ENCODE measurements at places on chromosomes 2 and 18.

GRCh38 chr2:128501700-128502099, 183.0 kb upstream of the HS6ST1 start:
- DNase-seq: no peak

- DNase-seq: peak; percentile 47
Measured at GRCh38 chr2:98374958-98375570, 28.8 kb downstream of the CNGA3 start.

GRCh38 chr2:50263728-50264127, 768.2 kb downstream of the NRXN1 start:
- DNase-seq: no peak

- no peak for DNase-seq
Measured at GRCh38 chr18:32846896-32847295, 74.1 kb upstream of the KLHL14 start.

DNA sequence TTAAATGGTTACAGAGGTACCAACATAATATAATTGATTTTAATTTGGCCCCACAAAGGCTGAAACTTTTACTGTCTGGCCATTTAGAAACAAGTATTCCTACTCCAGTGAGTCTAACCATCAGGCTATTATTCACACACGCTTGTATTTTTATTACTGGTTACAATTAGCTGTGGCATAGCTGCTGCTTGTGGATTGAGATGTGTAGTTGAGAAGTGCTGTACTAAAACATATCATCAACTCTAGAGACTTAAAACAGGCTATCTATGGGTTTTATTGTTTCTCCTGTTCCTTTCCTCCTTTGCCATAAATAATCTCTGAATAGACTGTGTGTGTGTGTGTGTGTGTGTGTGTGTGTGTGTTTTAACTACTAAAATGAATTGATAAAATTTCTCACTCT, 530.2 kb downstream of the CCDC85A start:
- no peak for DNase-seq

GRCh38 chr2:161250864-161251436, 57.3 kb upstream of the PSMD14 start:
- DNase-seq: peak; percentile 86

GRCh38 chr2:24771061-24771460, 22.1 kb downstream of the PTRHD1 start:
- no peak for DNase-seq

DNA sequence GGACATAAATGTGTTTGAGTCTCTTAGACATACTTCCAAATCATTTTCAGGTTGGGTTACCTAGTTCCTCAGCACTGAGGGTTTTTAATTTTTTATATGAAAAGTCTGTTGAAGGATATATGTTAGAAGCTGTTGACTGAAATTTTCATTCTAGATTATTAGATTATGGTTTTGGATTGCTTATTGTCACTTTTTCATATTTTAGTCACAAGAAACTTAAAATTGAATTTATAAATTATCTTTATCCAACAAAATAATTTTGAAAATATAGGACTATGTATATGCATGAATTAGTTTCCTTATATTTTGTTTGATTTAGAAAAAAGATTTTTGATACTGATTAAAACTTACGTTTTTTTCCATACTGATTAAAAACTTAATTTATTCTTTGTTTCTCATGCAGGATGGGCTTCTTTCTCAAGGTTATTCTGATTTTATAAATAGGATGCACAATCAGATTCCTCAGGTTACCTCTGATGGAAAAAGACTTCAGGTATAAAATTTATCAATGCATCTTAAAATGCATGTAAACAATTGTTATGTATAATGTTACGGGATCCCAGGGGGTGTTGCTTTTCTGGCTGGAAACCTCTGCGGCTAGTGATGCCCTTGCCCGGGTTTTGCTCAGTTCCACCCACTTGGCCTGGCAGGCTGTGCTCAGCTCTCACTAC, 26.2 kb downstream of the DDX1 start:
- DNase-seq: no peak

- no peak for DNase-seq
Measured at GRCh38 chr2:161165266-161165665, 5.0 kb downstream of the TANK start.

DNA sequence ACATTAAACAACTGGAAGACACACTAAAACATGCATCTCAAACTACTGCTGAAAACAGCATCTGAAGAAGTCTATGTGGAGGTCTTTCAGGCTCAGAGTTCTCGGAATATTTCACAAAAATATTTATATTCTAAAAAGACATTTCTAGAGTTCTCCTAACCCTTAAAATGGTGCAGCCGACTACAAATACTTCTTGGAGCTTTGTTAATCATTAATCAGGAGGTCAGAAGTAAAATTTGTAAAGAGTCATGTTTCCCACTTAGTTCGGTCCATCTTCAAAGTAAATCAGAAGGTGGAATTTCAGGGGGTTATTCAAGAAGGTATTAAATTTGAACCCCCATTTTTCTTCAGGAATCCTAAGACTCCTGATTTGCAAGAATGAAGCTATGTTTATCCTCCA, 72.7 kb downstream of the FAM228A start:
- DNase-seq: no peak

DNA sequence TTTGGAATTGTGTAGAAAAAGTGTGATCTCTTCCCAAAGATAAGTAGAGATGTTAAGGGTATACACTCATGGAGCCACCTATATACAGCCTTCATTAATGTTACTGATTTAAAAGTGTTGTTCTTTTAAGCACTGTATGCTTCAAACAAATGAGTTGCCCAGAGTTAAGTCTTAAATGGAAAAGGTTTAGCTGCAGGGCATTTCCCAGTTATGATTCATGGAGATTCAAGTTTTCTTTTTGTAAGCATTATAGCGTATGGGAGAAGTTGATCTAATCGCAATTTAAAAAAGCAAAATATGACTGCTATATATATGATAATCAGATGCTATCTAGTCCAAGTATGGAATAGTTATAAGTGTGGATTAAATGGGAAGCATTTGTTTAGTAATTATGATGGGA, 4.8 kb downstream of the PDK1 start:
- DNase-seq: no peak

GRCh38 chr2:207434306-207434705, 95.5 kb upstream of the CREB1 start:
- DNase-seq: peak; percentile 80

- no peak for DNase-seq
Measured at GRCh38 chr2:29700560-29700959, 220.8 kb downstream of the ALK start.

DNA sequence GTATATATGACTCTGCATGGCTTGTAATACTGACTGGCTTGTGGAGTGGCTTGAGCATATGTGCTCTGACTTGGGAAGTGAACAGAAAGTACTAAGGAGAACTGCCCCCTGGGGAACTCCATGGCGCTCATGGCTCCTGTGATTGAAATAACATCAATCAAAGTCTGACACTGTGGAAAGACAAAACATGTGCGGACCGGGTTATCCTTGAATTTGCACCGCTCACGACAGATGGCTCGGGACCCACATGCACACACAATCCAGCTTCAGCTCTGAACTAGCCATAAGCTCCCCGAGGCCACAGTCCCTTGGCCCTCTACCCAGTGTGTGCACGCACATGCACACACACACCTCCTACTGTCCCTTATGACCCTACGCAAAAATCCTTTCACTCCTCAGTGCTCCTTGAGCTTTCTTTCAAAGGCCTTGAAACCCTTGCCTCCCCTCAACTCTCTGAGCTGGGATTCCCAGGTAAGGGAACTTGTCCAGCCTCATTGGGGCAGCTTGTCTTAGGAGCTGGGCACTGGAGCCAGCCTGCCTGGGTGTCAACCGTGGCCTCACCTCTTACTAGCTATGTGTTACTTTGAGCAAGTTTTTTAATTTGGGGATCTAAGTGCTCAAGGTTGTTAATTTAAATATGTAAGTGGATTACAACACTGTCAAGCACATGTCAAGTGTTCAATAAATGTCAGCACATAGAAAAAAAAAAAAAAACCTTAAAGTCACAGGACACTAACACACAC, 43.6 kb downstream of the MRPS5 start:
- no peak for DNase-seq

DNA sequence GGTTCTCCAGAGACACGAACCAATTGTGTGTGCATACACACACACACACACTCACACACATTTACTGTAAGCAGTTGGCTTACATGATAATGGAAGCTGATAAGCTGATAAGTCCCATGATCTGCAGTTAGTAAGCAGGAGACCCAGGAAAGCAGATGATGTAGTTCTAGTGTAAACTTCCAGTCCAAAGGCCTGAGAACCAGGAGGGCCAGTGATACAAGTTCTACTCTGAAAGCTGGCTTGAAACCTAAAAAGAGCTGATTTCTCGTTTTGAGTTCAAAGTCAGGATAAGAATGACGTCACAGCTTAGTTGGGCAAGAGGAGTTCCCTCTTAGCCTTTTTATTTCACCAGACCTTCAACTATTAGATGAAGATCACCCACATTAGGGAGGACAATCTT, 558.8 kb upstream of the PIK3C3 start:
- no peak for DNase-seq

DNA sequence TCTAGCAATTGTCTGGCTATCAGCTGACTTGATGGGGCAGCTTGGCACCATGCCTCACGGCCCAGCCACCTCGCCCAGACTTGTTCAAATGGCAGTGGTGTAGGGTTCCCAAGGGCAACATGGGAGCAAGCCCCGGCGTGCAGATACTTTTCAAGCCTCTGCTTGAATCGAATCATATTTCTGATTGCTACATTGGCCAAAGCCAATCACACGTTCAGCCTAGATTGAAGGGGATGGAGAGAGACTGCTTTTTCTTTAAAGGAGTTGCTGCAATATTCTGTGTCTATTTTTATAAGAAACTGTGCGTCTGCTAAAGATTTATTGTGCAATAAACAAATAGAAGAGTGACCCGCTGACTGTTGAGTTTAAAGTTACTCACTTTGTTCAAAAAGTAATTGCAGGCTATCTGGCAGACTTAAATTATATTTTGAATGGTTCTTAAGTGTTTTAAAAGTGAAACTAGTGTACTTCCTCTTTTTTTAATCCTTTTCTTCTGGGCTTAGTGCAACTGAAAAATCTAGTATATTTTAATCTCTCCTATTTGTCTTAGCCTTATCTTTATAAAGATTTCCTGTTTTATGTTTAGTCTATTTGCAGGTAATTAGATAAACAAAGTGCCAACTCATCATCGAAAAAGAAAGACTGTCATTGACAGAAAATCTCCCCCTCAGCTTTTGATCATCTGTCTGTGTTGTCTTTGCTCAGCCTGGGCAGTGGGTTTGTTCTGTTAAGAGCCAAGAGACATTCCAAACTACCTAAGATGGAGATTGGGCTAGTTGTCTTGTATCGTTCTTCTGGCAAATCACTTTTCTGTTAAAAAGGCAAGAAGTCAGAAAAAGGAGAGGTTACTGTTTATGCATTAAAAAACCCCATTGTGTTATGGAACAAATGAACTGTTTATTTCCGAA, 156.1 kb downstream of the TPGS2 start:
- DNase-seq: no peak

DNA sequence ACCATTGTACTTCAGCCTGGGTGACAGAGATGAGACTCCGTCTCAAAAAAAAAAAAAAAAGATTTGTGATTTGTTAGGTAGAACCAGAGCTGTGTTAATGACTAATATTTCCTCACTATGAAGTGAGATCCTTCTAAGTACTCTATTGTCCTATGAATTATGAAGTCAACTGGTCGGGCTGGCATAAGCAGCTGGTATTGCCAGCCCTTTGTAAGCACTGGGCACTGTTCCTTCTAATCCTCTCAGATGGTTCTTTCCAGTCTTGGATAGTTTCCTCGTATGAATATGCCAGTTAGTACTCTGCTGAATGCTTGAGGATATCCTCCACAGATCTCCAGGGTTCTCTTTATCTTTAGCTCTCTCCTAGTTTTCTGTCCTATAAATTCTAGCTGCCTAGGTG, 223.1 kb upstream of the SP5 start:
- DNase-seq: no peak

- DNase-seq: no peak
Measured at GRCh38 chr2:140604788-140605187, 1526.0 kb downstream of the LRP1B start.

DNA sequence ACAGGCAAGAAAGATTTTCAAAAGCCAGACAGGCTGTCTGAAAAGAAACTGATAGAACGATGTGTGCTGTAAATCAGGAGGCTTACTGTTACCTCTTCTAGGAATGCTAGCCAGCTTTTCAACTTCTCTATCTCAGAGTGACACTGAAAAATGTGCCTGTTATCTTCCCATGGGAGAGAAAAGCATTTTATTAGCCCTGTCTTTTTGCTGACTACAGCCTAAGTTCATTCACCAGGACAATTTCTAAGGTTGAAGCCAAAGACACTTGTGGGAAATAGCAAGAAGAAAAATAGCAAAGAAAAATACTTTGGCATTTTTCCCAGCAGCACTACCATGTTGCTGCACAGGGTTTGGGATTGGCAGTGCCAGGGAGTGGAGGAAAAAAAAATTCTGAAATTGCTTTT, 34.0 kb downstream of the ABCB11 start:
- DNase-seq: no peak

DNA sequence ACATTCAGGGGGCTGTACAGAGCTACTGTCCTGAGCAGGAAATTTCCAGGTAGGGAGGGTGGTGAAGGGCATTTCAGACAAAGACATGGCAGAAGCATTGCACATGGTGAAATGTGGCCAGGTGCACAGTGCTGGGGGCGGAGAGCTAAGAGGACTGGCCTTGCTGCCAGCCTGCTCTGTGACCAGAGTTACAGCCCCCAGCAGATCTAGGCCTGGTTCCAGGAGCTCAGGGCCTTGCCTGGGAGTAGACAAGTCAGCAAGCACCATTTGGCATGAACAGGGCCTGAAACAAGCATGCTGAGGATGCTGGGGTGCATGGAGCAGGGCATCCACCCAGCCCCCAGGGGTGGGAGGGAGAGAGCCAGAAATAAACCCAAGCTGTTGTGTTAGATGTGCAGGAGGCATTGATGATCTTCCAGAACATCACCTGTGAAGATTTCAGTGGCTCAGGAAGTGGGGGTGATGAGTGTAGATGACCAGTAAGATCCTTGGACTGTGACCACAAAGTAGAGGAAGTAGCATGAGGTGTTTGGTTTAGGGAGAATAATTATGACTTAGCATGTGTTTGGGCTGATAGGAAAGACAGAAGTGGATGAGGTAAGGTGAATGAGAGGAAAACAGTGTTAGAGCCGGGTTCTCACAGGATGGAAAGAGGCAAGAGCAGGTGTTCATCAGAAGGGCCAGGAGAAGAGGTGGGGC, 61.1 kb downstream of the COA5 start:
- no peak for DNase-seq

- no peak for DNase-seq
Measured at GRCh38 chr2:26064846-26065245, 31.0 kb downstream of the RAB10 start.

DNA sequence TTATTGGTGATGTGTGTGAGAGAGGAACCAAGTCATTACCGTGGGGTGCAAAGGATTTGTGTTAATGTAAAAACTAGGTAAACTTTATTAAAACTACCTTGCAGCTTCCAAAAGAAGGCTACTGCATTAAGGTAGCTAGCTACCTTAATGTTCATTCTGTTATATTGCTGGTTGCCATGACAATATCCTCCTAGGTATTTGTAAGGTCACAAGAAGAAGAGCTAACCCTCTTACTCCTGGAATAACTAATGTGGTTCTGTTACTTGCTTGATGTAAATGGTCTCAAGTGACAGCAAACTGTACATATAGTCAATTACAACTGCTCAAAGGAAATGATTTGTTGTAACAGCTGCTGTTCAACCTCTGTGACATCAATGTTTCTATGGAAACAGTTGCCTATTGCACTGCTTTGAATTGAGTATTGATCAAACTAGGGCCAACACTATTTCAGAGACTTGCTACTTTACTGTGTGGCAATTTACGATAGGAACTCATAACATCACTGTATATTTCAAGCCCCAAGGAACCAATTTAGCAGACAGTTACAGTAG, 319.8 kb upstream of the HNRNPA3 start:
- DNase-seq: no peak

Data from NCI-H526 (cell line).